Caki2 (cell line): ENCODE measurements at places on chromosomes 1 and 21. TPM values are rescaled to one million over a fixed set of nuclear protein-coding genes. Genes with fewer than 3 reads are reported as not detected.
A peak's percentile ranks its signal among the peaks of the same experiment; 100 is the strongest.

DNA sequence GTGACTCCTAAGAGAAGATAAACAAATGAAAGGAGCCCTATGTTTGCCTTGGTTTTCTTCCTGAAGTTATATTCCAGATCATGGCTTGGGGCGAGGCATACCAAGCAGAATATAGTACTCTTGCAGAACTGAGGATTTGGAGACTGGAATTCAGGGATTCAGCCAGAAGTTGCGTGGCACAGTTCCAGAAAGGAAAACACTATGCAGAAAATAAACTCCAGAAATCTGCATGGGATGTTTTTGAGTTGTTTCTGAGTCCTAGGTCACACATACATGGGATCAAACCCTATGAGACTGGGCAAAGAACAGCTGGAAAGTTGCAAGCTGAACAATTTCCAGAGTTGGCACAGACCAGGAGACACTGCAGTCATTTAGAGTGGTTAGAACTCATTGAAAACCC lies 42.9 kb upstream of the IFFO2 start:
- no peak for DNase-seq

GRCh38 chr1:36384542-36385409 lies 948 bp downstream of the STK40 start:
- DNase-seq = peak; percentile 48

GRCh38 chr1:28891256-28891655 lies 23.1 kb upstream of the EPB41 start:
- DNase-seq = no peak

DNA sequence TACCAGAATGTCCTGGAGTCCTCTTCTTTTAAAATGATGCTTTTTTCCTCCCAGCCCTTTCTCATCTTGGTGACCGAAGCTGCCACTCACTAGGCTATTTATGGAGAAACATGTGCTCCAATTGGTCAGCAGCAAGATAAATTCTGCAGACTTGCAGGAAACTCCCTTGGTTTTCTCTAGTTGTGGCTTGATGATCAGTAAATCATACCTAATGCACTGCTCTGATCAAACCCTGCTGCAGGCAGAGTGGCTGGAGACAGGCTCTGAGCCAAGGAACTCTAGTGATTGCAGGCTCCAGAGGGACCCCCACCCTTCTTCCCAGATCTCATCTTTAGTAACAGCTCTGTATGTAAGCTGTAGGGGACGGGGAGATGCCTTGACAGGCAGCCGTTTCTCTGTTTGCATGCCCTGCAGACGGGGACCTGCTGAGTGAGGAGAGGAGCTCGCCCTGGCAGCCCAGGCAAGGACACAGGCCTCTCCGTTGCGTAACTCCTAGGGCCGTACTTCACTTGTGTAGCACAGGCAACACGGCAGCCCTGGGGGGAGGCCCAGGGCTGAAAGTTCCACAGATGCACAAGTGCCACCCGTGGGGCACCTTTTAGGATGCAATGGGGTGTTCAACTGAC lies 14.5 kb downstream of the SLC6A17 start:
- no peak for DNase-seq

GRCh38 chr1:3779265-3779911 lies 6.8 kb downstream of the SMIM1 start:
- DNase-seq = no peak

DNA sequence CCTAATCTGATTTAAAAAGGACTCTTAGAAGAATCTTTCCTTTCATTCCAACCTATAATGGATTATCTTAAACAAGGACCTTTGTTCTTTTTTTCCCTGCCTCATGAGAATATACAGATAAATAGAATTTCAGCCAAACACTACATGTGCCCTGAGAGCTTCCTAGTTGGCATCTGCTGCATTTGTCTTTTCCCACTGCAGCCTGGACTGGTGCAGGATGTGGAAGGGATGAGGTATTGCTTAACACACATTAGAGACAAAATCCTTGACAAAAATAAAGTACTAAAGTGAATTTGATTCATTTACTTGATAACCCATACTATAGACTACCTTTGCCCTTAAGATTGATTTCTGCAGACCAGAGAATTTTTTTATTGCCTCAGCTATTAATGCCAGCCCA lies 59.5 kb downstream of the PALMD start:
- DNase-seq = no peak

Gene PPFIA4
- 8.7 and 15.3 TPM in 2 replicates for total RNA-seq

Gene CYP4Z1
- not detected in 2 replicates for total RNA-seq

Gene PRKCZ
- 36.2 and 60.4 TPM in 2 replicates for total RNA-seq

Gene CHIA
- not detected in 2 replicates for total RNA-seq

Gene SLAMF8
- total RNA-seq = not detected in 2 replicates

Gene SASS6
- total RNA-seq = 2.9 and 4.3 TPM in 2 replicates

Gene NCMAP
- total RNA-seq = not detected in 2 replicates

Gene DHX9
- 120 and 154 TPM in 2 replicates for total RNA-seq
